ENCODE measurements at places on chromosomes 1 and 21. TPM values are rescaled to one million over a fixed set of nuclear protein-coding genes. Genes with fewer than 3 reads are reported as not detected.

The GPR153 gene
- 13.7 TPM for total RNA-seq

The AGMAT gene
- 2.2 TPM for total RNA-seq

The ESPN gene
- total RNA-seq: 3.8 TPM

The INAVA gene
- total RNA-seq: 11.7 TPM

The CIART gene
- total RNA-seq: 0.92 TPM

The KRTAP11-1 gene
- not detected for total RNA-seq

The TRIM58 gene
- 2.5 TPM for total RNA-seq

The ACKR1 gene
- total RNA-seq: 10.3 TPM

The SLAMF1 gene
- total RNA-seq: 0.21 TPM

The USH2A gene
- 0.10 TPM for total RNA-seq

The EDN2 gene
- total RNA-seq: 5.1 TPM

The CLCA1 gene
- not detected for total RNA-seq

The STIL gene
- 8.8 TPM for total RNA-seq

The PDE4B gene
- total RNA-seq: 31.8 TPM

The C1orf146 gene
- not detected for total RNA-seq

The GNAT2 gene
- 0.21 TPM for total RNA-seq

The EXO5 gene
- total RNA-seq: 13.3 TPM

The EPHA2 gene
- 62.2 TPM for total RNA-seq

The SPRR5 gene
- not detected for total RNA-seq

The SLC2A5 gene
- 15.9 TPM for total RNA-seq

The NBPF9 gene
- total RNA-seq: 14.6 TPM

The SLC9C2 gene
- total RNA-seq: not detected

The UMODL1 gene
- total RNA-seq: 0.10 TPM

The OR6K3 gene
- not detected for total RNA-seq

The LORICRIN gene
- not detected for total RNA-seq

The RABGGTB gene
- 98.3 TPM for total RNA-seq

The SHCBP1L gene
- total RNA-seq: 0.41 TPM

The MYCL gene
- total RNA-seq: 15.7 TPM

The FAM151A gene
- total RNA-seq: not detected

The OR2G6 gene
- not detected for total RNA-seq

The TINAGL1 gene
- total RNA-seq: 56.0 TPM

The ZFP69B gene
- 1.5 TPM for total RNA-seq

The SLC30A1 gene
- 35.8 TPM for total RNA-seq

The UBE2Q1 gene
- total RNA-seq: 28.5 TPM

The PLCH2 gene
- 11.8 TPM for total RNA-seq

The ELAPOR1 gene
- total RNA-seq: 18.8 TPM

The OR2M3 gene
- not detected for total RNA-seq

The PROK1 gene
- not detected for total RNA-seq

The LRIG2 gene
- total RNA-seq: 24.9 TPM

The IFI6 gene
- 30.4 TPM for total RNA-seq

The OR2L13 gene
- total RNA-seq: not detected

The PLA2G2F gene
- total RNA-seq: not detected

The ANKRD65 gene
- total RNA-seq: 13.4 TPM

The DENND2C gene
- 12.3 TPM for total RNA-seq

The S100A7A gene
- total RNA-seq: not detected

Data from tongue (tissue), 3 donors.